HFF-Myc (cell line): ENCODE measurements at places on chromosomes 6 and 20.

GRCh38 chr6:119312875-119313338, 36.7 kb downstream of the MAN1A1 start:
- DNase-seq = no peak

DNA sequence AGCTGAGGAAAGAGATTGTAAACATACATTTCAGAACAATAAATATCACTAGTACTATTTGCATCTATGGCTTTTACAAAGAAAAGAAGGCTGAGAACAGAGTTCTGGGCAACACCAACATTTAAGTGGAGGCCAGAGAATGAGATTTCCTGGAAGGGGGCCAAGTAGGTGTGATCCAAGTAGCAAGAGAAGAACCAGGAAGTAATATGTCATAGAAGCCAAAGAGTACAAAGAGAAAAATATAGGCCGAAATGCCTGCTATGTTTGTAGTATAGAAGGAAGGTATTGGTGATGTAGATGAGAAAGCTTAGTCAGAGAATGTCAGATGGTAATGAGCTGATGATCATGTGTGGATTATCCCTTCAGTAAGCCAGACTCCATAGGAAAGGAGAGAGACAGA, 94.5 kb downstream of the PERP start:
- no peak for DNase-seq

DNA sequence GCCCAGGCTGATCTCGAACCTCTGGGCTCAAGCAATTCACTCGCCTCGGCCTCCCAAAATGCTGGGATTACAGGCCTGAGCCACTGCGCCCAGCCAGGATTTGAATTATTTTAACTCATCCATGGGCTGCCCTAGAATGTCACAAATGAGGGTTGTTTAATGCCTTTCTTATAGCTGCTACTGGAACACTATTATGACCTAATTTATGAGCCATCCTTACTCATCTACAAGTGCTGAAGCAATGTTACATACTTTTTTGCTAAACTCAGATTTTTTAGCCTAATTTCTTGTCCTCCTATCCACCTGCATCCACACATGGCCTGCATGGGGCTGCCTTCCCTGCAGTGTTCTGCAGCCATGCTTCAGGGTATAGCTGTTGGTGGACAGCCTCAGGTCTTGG, 59.9 kb downstream of the RTN4IP1 start:
- no peak for DNase-seq

GRCh38 chr20:44723391-44723790, 8.2 kb downstream of the CCN5 start:
- DNase-seq = no peak

- no peak for DNase-seq
Observed at GRCh38 chr20:20594171-20594530, 118.3 kb downstream of the RALGAPA2 start.

- DNase-seq = no peak
Observed at GRCh38 chr6:152859225-152859624, 108.6 kb downstream of the VIP start.

GRCh38 chr6:36326356-36326995, 10.2 kb downstream of the BNIP5 start:
- DNase-seq = no peak

- no peak for DNase-seq
Observed at GRCh38 chr20:14142964-14143627, 147.8 kb downstream of the MACROD2 start.

- DNase-seq = no peak
Observed at GRCh38 chr20:58753267-58753921, 60.8 kb downstream of the NPEPL1 start.

GRCh38 chr20:22471156-22471836, 113.1 kb downstream of the FOXA2 start:
- no peak for DNase-seq
